Central memory CD8-positive, alpha-beta T cell (primary cell): ENCODE measurements at places on chromosomes 16 and 17.

GRCh38 chr17:80981062-80981902 is 10.4 kb upstream of the CHMP6 start:
- no peak overlapping the region for H3K27ac ChIP-seq
- H3K4me3 ChIP-seq: no peak overlapping the region
- peaks cover 10% of the 10 kb centered on the region for H3K4me1 ChIP-seq

- DNase-seq: no peak
- H3K4me3 ChIP-seq: peak overlapping the region; percentile 21
- H3K27me3 ChIP-seq: no peaks in the 10 kb centered on the region
- peaks cover 1% of the 10 kb centered on the region for H3K36me3 ChIP-seq
These were observed 48.6 kb downstream of the GAS7 start for GRCh38 chr17:10149573-10150399.

DNA sequence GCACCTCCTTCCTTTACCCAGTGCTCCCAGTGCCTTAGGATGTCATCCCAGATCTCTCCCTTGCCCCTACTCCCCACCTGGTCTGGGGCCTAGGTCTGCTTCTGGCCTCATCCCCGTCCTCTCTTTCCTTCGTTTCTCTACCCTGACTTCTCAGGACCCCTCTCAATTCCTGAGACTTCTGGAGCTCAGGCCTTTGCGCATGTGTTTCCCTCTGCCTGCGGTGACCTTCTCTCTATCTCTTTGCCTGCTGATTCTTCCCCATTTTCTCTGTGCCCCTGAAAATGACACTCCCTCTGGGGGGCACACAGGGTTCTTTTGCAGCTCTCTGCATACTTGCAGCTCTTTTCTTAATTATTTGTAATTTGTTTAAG is 13.5 kb downstream of the ADORA2B start:
- H3K27me3 ChIP-seq: no peaks in the 10 kb centered on the region
- peak overlapping the region; percentile 3 for H3K27ac ChIP-seq
- H3K4me3 ChIP-seq: no peak overlapping the region
- DNase-seq: no peak
- H3K36me3 ChIP-seq: no peaks in the 10 kb centered on the region

DNA sequence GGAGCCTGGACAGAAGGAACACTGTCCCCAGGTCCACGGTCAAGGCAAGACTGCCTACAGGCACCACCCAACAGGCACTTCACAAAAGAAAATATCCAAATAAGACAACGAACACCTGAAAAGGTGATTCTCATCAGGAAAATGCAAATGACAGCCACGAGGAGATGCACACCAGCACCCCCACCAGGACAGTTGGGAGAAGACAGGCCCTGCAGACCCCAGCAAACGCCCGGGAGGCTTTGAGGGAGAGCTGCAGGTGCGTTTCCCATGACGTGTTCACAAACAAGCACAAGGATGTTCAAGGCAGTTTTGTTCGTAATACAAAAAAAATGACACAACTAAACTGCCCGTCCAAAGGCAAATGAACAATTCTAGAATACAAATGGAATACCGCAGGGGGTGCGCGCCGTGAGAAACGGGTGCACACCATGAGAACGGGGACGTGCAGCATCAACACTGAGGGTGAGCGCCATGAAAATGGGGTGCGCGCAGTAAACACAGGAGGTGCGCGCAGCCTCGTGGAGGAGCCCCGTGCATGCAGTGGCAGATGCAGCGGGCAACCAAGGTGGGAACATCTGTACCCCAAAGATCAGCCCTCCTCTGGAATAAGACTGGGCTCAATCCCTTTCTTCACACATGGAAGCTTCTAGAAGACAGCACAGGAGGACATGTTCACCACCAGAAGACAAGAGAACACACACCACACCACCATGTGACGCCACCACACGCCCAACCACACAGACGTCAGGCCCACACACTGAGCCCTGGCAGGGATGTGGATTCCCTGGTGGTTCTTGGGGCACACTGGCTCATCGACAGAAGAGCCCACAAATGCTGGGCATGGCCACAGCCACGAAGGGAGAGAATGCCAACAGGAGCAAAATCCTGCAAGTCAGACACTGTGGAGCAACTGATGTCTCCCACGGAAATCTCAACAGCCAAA is 91.2 kb downstream of the ZNF778 start:
- peak overlapping the region; percentile 27 for H3K4me3 ChIP-seq
- peak overlapping the region; percentile 80 for H3K27ac ChIP-seq
- peaks cover 51% of the 10 kb centered on the region for H3K4me1 ChIP-seq
- peak; percentile 40 for DNase-seq
- no peaks in the 10 kb centered on the region for H3K27me3 ChIP-seq
- H3K36me3 ChIP-seq: peaks cover 20% of the 10 kb centered on the region

GRCh38 chr16:72818236-72818845 is 229.6 kb downstream of the ZFHX3 start:
- H3K27ac ChIP-seq: no peak overlapping the region
- H3K27me3 ChIP-seq: peaks cover 25% of the 10 kb centered on the region
- no peak overlapping the region for H3K4me3 ChIP-seq
- H3K4me1 ChIP-seq: no peaks in the 10 kb centered on the region

DNA sequence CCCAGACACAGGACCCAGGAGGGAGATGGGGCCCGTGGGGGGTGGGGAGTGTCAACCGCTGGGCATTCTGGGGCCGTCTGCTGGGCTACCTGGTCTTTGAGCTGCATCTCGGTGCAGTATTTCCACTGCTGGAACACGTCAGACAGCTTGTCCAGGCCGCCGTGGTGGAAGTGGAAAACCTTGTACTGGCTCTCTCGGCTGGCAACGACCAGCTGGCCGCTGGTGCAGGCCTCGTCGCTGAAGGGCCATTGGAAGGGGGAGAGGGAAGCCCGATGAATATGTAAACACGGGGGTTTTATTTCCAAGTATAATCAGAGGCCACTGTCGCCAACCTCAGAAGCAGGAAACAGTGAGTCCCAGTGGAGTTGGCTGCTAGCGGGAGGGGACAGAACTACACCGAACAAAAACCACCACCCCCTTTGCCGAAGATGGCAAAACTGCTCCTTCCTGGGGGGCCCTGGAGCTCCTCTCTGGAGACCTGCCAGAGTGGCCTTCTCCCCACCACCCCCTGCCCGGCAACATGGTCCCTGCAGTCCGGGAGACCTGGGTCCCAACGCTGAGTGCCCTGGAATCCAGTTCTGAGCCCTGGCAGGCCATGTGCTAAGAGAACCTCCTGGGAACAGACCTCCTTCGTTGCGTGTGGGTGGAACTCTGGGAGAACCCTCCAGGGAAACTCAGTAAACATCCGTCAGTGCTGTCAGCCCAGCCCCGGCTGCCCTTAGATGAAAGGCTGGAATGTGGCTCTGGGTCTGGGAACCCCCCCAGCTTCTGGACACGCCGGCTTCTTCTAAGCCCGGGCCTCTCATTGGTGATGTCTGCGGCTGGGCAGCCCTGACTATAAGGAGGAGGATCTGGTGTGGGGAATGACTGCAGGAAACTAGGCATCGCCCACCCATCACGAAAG is 84.1 kb downstream of the TBC1D16 start:
- no peak overlapping the region for H3K27ac ChIP-seq
- no peaks in the 10 kb centered on the region for H3K36me3 ChIP-seq
- no peak for DNase-seq
- peaks cover 2% of the 10 kb centered on the region for H3K27me3 ChIP-seq

- no peaks in the 10 kb centered on the region for H3K4me1 ChIP-seq
- no peak for DNase-seq
- H3K27me3 ChIP-seq: peaks cover 20% of the 10 kb centered on the region
- H3K27ac ChIP-seq: no peak overlapping the region
These were observed 121.6 kb downstream of the PMP22 start for GRCh38 chr17:15143524-15143923.

GRCh38 chr16:72409423-72409822 is 237.5 kb upstream of the PMFBP1 start:
- H3K36me3 ChIP-seq: no peaks in the 10 kb centered on the region
- H3K27me3 ChIP-seq: no peaks in the 10 kb centered on the region
- H3K4me1 ChIP-seq: no peaks in the 10 kb centered on the region

DNA sequence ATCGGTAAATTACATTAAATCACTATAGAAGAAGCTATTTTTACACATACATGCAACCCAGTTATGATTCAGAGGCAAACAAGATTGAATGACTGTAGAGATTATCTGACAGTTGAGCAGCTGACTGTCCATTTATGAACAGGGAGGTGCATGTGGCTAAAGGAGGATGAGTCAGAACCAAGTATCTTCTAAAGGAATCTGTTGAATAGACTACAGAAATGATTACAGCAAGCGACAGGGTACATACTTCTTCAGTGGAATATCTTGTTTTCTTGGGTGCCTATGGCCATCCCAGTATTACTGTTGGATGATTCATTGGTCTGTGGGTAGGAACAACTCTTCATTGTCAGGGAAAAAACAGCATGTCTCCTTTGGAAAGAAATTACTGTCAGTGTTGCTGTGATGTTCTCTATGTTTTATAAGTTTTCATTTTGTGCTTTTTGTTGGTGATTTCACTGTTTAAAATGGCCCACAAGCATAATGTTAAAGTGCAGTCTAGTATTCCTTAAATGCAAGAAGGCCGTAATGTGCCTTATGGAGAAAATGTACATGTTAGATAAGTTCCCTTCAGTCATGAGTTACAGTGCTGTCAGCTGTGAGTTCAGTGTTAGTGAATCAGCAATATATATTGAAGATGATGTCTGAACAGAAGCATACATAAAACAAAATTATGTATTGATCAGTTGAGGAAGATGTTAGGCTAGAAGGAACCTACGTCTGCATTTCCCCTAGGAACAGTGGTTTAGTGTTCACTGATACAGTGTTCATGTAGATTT is 27.0 kb downstream of the CBFB start:
- H3K4me1 ChIP-seq: peaks cover 49% of the 10 kb centered on the region
- H3K4me3 ChIP-seq: no peak overlapping the region
- DNase-seq: no peak
- H3K27me3 ChIP-seq: no peaks in the 10 kb centered on the region

DNA sequence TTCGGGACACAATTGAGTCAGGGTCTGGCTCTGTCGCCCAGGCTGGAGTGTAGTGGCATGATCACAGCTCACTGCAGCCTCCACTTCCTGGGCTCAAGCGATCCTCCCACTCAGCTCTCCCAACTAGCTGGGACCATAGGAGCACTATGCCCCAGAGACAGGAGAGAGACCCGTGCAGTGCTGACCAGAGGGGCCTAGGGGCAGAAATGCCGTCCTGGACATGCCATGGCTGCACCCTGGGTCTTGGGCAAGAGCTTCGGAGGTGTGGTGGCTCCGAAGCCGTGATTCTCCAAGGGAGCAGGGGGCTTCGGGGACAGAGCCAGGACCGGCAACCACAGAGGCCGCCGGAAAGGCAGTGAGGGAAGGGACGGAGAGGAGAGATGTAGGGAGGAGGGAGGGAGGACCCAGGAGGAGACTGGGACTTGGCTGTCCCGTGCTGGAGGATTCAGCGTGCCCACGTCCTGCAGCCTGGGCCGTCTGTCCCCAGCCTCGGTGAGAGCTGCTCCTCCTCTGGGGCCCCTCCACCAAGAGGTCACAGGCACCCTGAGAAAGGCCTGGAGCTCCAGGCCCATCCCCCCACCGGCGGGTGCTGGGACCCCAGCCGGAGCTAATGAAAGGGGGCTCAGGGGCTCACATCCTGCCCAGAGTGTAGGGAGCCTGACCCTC is 21.9 kb downstream of the TPSD1 start:
- no peak overlapping the region for H3K27ac ChIP-seq
- no peak for DNase-seq
- H3K4me3 ChIP-seq: no peak overlapping the region
- H3K4me1 ChIP-seq: no peaks in the 10 kb centered on the region
- H3K36me3 ChIP-seq: no peaks in the 10 kb centered on the region

- no peaks in the 10 kb centered on the region for H3K27me3 ChIP-seq
- H3K36me3 ChIP-seq: no peaks in the 10 kb centered on the region
- no peak overlapping the region for H3K4me3 ChIP-seq
- no peak for DNase-seq
- no peaks in the 10 kb centered on the region for H3K4me1 ChIP-seq
These were observed 7.4 kb upstream of the SPAG9 start for GRCh38 chr17:51128076-51128475.

GRCh38 chr16:30368792-30369090 is 1.6 kb downstream of the TBC1D10B start:
- peaks cover 18% of the 10 kb centered on the region for H3K36me3 ChIP-seq
- H3K27ac ChIP-seq: peak overlapping the region; percentile 68
- DNase-seq: no peak
- peaks cover 54% of the 10 kb centered on the region for H3K4me1 ChIP-seq
- H3K27me3 ChIP-seq: no peaks in the 10 kb centered on the region
- peak overlapping the region; percentile 80 for H3K4me3 ChIP-seq

- H3K36me3 ChIP-seq: peaks cover 4% of the 10 kb centered on the region
- no peak for DNase-seq
- no peak overlapping the region for H3K4me3 ChIP-seq
- no peaks in the 10 kb centered on the region for H3K4me1 ChIP-seq
- no peak overlapping the region for H3K27ac ChIP-seq
These were observed 19.4 kb downstream of the IQCK start for GRCh38 chr16:19737306-19738038.

GRCh38 chr16:57863434-57864160 is 61.3 kb upstream of the KIFC3 start:
- no peaks in the 10 kb centered on the region for H3K36me3 ChIP-seq
- peaks cover 32% of the 10 kb centered on the region for H3K27me3 ChIP-seq
- no peak overlapping the region for H3K27ac ChIP-seq
- no peaks in the 10 kb centered on the region for H3K4me1 ChIP-seq
